ENCODE measurements at places on chromosomes 6 and 20.
A peak's percentile ranks its signal among the peaks of the same experiment; 100 is the strongest.

GRCh38 chr20:2469991-2470422 is 582 bp downstream of the SNRPB start:
- peak; percentile 54 for DNase-seq

- no peak for DNase-seq
Measured at GRCh38 chr6:137738931-137739504, 128.0 kb upstream of the TNFAIP3 start.

DNA sequence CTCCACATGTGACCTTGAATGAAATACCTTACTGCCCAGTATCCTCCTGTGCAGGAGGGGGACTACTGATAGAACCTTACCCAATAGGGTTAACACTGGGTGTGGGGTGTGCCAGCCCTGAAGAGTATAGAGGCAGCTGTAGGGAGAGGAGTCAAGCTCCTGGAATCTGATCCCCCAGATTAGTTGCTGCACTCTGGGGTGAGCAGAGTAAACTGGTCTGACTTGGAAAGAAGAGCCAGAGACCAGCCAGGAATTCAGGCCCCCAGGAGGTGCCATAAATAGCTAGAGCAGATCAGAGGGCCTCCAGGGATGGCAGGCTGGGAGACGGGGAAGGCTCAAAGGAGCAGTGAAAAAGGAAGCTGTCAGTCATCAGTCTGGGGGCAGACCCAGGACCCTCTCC is 3.5 kb upstream of the APOBEC2 start:
- no peak for DNase-seq

DNA sequence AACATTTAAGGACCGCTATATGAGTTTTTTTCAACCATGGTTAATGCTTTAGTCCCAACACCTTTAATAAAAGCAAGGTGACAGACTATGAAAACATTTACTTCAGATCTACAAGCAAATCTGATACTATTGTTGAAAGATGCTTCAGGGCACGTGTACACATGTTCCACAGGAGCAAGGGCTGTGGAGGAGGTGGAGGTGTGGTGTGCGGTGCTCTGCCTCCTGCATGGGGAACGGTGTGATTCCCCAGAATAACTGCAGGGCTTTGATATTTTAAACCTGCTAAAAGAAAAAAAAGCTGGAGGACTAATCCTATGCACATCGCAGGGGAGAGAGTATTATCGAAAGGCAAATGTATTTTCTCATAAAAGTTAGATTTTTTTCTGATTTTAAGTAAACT is 188.1 kb upstream of the CEP162 start:
- no peak for DNase-seq

- no peak for DNase-seq
Measured at GRCh38 chr6:110471726-110472365, 4.6 kb downstream of the SLC22A16 start.

DNA sequence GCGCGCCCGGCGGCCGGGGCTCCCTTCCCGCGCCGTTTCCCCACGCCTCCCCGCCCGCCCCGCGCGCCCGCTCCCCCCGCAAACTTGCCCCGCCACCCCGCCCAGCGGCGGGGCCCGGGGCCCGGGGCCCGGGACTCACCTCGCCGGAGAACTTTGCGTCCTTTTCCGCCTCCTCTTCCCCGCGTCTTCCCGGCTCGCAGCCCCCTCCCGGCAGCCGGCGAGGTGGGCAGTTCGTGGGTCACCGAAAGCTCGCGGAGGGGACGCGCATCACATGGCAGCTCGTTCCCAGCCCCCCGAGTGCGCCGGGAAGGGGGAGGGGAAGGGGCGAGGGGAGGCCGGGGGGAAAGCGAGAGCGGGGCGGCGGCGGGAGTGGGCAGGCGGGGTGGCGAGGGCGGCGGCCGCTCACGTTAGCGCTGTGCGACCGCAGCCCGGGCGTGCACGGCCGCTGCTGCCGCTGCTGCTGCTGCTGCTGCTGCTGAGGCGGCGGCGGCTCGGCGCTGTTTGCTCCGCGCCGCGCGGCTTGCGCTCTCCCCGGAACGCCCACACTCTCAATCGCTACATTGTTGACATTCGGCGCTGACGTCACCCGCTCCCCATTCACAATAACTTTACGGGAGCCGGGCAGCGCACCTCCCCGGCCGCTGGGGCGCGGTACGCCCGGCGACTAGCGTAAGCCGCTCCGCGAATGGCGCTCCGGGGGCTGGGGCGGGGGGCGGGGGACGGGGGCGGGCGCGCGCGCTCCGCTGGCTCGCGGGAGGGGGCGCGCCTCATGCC is at the start of gene BACH2:
Gene BACH2, minus strand, starts transcription at position 503 of the 774 bp plus-strand sequence. CDS start 287,999 bp downstream, outside the sequence.
- DNase-seq: peak; percentile 85

DNA sequence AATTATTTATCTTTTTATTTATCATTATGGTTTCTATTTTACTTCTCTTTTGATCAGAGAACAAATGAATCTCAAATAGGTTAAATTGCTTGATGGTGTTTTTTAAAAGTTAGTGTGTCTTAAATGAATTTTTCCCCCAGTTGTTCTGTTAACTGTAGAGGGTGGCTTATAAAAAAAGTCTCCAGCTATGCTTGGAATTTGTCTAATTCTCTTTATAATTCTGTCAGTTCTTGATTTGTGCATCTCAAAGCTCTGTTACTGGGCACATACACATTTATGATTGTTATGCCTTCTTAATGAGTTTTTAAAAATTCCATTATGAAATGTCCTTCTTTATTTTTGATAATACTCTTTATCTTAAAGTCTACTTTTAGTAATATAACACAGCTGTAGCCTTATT is 58.0 kb downstream of the LIN28B start:
- no peak for DNase-seq

DNA sequence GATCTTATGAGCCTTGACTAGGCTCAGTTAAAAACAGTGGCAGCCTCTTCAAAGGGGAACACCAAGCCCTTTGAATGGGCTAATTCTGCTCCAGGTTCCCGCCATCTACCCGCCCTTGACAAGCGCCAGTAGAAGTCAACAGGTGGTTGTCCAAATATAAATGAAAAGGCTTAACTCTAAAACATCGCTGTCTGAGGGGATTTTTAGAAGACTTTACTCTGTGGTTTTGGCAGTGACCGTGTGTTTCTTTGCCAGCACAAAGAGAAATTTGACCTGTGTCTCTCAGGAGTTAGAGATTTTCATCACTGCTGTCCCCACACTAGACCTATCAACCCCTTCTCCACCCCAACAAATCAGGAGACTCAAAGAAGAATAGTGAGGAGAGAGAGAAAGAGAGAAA is 19.8 kb upstream of the SIM1 start:
- no peak for DNase-seq

DNA sequence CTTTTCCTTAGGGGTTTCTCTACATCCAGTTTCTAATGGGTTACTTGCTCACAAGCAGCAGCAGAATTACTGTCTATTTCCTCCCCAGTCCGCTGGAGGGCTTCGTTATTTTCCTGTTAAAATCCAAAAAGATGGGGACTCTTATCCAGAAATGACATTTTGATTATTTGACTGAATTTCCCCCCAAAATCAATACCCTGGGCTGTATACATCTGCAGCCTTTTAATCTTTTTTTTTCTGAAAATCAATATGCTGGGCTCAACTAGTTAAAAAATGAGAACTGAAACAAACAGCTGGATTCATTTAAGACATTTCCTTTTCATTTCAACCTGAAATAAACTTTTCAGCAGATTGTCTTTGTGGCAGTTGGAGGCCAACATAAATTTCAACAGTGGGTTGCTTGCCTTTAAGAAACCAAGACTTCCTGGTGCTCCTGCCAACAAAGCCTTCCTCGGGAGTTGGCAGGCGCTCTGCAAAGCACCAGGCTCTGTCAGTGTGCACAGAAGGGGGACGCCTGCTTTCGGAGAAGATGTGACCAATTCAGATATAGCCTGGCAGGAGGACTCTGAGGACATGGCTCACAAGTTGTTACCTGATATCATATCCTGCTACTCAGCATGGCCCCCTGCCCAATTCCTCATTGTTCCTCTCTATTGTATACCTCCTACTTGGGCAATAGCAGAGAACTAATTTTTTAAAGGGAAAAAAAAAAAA is 204.7 kb upstream of the ARG1 start:
- DNase-seq: no peak

- no peak for DNase-seq
Measured at GRCh38 chr6:53939830-53940229, 145.0 kb downstream of the LRRC1 start.

DNA sequence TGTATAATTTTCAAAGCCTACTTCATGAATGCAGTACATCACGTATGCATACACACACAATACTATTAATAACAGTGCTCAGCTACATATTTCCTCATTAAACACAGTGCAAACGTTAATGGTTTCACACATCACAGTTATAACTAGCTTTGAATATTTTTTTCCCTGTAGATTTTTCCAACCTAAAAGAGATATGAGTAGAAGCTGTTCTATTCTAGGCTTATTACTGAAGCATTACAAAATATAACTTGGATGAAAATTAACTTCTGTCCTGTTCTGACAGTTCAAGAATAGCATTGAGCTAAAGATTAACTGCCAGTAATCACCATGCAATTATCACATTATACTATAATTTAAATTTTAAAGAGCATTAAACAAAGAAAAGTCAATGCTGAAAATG is 6.2 kb downstream of the LMBRD1 start:
- no peak for DNase-seq

- DNase-seq: no peak
Measured at GRCh38 chr6:43127180-43127579, 43.9 kb upstream of the SRF start.

DNA sequence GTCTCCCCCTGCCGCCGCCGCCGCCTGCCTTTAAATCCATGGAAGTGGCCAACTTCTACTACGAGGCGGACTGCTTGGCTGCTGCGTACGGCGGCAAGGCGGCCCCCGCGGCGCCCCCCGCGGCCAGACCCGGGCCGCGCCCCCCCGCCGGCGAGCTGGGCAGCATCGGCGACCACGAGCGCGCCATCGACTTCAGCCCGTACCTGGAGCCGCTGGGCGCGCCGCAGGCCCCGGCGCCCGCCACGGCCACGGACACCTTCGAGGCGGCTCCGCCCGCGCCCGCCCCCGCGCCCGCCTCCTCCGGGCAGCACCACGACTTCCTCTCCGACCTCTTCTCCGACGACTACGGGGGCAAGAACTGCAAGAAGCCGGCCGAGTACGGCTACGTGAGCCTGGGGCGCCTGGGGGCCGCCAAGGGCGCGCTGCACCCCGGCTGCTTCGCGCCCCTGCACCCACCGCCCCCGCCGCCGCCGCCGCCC is 474 bp downstream of the CEBPB start:
- peak; percentile 62 for DNase-seq

GRCh38 chr6:100988391-100988984 is 107.4 kb upstream of the ASCC3 start:
- DNase-seq: no peak

GRCh38 chr6:143482593-143482992 is 28.9 kb downstream of the FUCA2 start:
- DNase-seq: no peak

GRCh38 chr6:112298816-112299281 is 44.5 kb upstream of the LAMA4 start:
- DNase-seq: no peak

- DNase-seq: no peak
Measured at GRCh38 chr20:17662333-17663039, 19.6 kb downstream of the RRBP1 start.

DNA sequence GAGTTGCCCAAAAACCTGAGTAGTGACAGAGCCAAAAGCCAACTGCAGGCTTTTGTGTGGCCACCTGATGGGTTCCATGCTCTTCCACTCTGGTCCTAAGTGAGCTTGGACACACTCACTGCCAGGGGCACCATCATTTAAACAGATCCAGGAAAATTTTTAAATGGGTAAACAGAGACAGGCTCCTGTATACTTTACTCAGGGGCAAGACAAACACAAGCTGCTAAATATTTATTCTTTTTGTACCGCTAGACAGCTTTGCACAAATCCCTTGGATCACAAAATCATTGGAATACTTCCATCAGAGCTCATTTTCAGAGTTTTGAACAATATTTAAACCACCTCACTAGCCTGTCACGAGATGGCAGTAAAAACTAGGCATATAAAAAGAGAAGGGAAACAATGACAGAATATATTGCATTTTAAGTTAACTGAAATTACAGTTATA is 31.4 kb downstream of the GCLC start:
- no peak for DNase-seq

DNA sequence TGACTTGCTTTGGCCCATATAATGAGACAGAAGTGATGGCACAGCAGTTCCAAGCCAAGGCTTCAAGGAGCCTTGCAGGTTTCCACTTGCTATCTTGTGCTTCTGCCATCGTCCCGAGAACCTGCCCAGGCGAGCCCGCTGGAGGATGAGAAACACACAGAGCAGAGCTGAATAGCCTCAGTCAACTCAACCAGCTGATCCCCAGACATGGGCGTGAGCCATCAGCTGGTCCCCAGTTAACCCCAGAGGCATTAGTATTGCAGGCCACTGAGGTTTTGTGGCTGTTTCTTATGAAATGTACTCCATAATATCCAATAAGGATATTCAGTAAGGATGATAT is 81.7 kb upstream of the SHLD1 start:
- DNase-seq: no peak

DNA sequence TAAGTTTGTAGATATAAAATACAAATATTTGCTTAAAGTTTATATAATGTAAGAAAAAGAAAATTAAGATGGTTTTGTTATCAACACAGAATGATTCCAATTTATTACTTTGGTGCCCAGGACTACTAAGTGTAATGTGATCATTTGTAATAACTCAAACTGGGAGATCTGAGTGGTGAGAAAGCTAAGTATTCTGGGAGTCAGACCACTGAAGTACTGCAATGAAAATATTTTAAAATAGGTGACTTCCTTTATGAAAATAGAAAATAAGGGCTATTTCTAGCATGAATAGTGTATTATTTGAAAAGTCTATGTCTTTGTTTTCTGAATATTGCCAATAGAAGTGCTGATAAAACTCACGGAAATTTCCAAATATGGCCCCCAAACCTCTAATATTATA is 305.6 kb upstream of the MAN1A1 start:
- no peak for DNase-seq

DNA sequence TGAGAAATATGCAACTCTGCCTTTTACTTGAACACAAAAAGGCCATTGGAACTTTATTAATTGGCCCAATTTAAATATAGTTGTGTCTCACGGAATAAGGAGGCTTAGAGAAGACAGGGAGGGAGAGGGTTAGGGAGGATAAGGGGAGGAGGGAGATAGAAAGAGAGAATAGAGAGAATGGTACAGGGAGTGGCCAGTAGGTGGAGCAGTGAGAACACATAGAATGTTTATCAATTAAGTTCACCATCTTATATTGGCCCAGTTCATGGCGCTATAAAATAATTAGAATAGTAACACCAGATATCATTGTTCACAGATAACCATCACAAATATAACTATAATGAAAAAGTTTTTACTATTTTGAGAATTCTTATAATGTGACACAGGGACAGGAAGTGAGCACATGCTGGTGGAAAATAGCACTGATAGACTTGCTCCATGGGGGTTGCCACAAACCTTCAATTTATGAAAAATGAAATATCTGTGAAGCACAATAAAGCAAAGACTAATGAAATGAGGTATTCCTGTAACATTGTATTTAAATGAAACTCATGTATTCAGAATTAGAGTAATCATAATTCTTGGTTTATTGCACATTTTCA is 374.1 kb upstream of the MANEA start:
- DNase-seq: peak; percentile 12

DNA sequence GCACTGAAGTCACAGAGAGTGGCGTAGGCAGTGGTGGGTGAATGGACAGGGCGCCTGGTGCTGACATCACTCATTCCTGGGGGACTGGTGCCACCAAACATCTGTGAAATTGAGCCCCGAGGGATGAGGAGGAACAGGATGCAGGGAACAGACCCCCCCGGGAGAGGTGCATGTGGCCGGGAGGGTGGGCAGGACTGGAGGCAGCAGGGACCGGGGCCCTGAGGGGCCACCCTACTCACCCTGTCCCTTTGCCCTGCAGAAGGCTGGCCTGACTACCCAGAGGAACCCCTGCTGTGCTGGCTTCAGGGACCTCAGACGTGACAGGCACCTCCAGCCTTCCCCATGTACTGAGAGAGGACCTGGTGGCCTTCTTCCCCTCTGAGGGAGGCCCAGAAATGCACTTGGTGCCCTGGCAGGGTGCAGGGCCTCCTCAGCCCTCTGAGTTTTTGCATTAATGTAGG is 25.1 kb downstream of the SYNDIG1 start:
- DNase-seq: no peak

Measured in K562 (cell line).